ENCODE measurements at places on chromosomes 2 and 18. TPM values are rescaled to one million over a fixed set of nuclear protein-coding genes. Genes with fewer than 3 reads are reported as not detected.

- no peaks in the 10 kb centered on the region for H3K4me1 ChIP-seq
- DNase-seq, result no peak
- H3K36me3 ChIP-seq, result peaks cover 3% of the 10 kb centered on the region
- no peak overlapping the region for H3K4me3 ChIP-seq
Measured at GRCh38 chr2:32712870-32713269, 85.0 kb downstream of the TTC27 start.

Gene ANTXR1
- total RNA-seq, result 70.2 TPM

DNA sequence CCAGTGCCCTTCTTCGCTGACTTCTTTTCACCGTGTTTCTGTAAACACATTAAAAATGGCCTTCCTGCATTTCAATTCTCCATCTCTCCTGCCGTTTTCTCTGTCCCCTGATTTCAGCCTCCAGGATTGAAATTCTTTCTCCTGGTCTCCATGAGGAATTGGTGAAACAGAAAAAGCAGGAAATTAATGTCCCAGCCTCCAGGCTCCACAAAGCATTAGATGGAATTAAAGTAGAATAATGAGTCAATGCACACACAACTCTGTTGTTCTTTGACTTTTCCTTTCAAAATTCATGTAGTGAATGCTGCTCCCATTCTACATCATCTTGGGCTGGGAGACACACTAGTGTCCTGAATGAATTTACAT lies 209.5 kb downstream of the KLHL29 start:
- DNase-seq, result no peak
- no peaks in the 10 kb centered on the region for H3K4me1 ChIP-seq
- no peak overlapping the region for H3K4me3 ChIP-seq
- H3K27me3 ChIP-seq, result no peaks in the 10 kb centered on the region
- H3K27ac ChIP-seq, result no peak overlapping the region

Gene CABLES1
- total RNA-seq, result 35.4 TPM

DNA sequence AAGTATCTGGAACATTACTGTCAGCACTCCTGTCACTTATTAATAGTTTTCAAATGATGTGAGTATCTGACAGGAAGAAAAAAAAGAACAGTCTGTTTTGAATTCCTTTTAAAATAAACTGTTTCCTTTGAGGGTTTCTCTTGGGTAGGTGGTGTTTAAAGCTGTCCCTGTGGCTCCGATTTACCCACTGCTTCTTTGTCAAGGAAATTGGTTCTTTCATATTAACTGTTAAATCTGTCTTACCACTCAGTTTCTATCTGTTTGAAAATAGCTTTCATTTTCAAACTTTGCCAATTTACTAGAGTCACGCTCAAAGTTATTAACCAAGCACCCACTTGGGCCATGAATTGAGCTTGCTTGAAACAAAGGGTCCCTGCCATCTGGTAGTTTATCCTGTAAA lies 614.6 kb upstream of the NXPH2 start:
- no peak for DNase-seq
- no peaks in the 10 kb centered on the region for H3K36me3 ChIP-seq
- H3K4me3 ChIP-seq, result no peak overlapping the region
- H3K27me3 ChIP-seq, result no peaks in the 10 kb centered on the region

GRCh38 chr2:136383167-136383566 lies 265.2 kb upstream of the CXCR4 start:
- H3K27ac ChIP-seq, result no peak overlapping the region
- H3K4me1 ChIP-seq, result peaks cover 15% of the 10 kb centered on the region
- DNase-seq, result no peak
- H3K27me3 ChIP-seq, result no peaks in the 10 kb centered on the region
- no peak overlapping the region for H3K4me3 ChIP-seq
- no peaks in the 10 kb centered on the region for H3K36me3 ChIP-seq

Gene BOK
- total RNA-seq, result 66.5 TPM

- no peak overlapping the region for H3K4me3 ChIP-seq
- H3K4me1 ChIP-seq, result peaks cover 16% of the 10 kb centered on the region
- no peak overlapping the region for H3K27ac ChIP-seq
Measured at GRCh38 chr18:10143596-10143995, 229.8 kb downstream of the VAPA start.

DNA sequence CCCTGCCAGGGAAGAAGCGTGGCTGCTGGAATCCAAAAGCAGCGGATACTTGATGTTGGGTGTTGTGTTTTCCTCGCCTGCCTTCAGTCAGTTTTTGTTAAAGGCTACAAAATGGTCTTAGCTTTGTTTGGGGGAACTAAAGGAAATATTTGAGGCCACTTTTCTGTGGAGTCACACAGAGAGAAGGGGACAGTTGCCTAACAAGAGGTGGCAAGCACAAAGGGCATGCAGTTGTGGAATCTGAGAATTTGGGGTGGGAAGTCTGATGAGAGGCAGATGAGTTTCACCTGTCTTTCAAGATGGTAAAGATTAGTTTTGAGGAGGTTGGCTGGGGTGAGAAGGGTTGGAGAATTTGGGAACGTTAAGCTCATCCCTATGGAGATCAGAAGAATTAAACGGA lies 2.9 kb downstream of the MALT1 start:
- H3K27ac ChIP-seq, result no peak overlapping the region
- H3K27me3 ChIP-seq, result no peaks in the 10 kb centered on the region
- peaks cover 31% of the 10 kb centered on the region for H3K4me1 ChIP-seq
- H3K36me3 ChIP-seq, result no peaks in the 10 kb centered on the region

Gene LYPD6
- total RNA-seq, result 0.64 TPM

GRCh38 chr18:46676182-46676835 lies 19.3 kb upstream of the LOXHD1 start:
- no peak overlapping the region for H3K27ac ChIP-seq
- no peak for DNase-seq
- no peaks in the 10 kb centered on the region for H3K4me1 ChIP-seq
- no peaks in the 10 kb centered on the region for H3K36me3 ChIP-seq
- no peaks in the 10 kb centered on the region for H3K27me3 ChIP-seq

DNA sequence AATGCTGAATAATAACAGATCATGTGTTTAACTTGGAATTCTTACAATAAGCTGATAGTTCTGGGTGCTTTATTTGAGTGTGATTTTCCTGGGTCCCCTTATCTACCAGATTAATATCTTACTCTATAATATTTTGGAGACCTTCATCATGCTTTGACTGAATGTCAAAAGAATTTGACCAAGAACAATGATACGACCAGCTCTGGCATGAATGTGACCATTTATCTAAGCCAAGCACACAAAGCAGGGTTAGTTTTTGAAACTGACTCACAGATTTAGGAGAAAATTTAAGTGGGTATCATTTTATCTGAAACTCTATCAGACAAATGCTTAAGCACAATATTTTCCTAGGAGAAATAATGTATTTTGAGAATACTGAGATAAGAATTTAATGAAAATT lies 677.0 kb downstream of the NYAP2 start:
- H3K4me1 ChIP-seq, result no peaks in the 10 kb centered on the region
- no peaks in the 10 kb centered on the region for H3K36me3 ChIP-seq
- H3K27me3 ChIP-seq, result no peaks in the 10 kb centered on the region
- H3K4me3 ChIP-seq, result no peak overlapping the region
- no peak for DNase-seq

- H3K36me3 ChIP-seq, result no peaks in the 10 kb centered on the region
- H3K27me3 ChIP-seq, result no peaks in the 10 kb centered on the region
- DNase-seq, result no peak
Measured at GRCh38 chr2:153891051-153891450, 19.3 kb downstream of the GALNT13 start.

Gene ATOH8
- 27.1 TPM for total RNA-seq

DNA sequence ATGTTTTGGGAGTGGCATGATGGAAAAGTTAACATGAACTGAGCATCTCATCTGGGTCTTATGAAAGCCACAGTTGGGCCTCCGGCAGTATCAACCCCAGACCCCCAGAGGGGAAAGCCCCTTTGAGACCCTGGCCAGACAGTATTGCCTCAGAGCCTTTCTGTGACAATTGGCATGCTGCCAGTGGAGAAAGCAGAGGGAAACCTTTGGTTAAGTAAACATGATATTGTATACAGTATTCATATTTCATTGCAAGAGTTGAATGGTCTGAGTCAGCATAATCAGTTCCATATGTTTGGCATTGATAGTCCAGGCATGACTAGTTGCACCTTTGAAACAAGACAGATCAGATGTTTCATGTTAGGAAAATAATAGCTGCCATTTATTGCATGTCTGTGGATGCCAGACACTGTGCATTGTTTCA lies 20.0 kb downstream of the MERTK start:
- H3K36me3 ChIP-seq, result no peaks in the 10 kb centered on the region
- no peaks in the 10 kb centered on the region for H3K27me3 ChIP-seq
- no peak overlapping the region for H3K4me3 ChIP-seq
- no peaks in the 10 kb centered on the region for H3K4me1 ChIP-seq

GRCh38 chr2:222805591-222806304 lies 55.1 kb upstream of the ACSL3 start:
- no peaks in the 10 kb centered on the region for H3K27me3 ChIP-seq
- H3K36me3 ChIP-seq, result no peaks in the 10 kb centered on the region
- no peak for DNase-seq
- H3K27ac ChIP-seq, result peak overlapping the region; percentile 15
- H3K4me3 ChIP-seq, result no peak overlapping the region
- H3K4me1 ChIP-seq, result peaks cover 23% of the 10 kb centered on the region

DNA sequence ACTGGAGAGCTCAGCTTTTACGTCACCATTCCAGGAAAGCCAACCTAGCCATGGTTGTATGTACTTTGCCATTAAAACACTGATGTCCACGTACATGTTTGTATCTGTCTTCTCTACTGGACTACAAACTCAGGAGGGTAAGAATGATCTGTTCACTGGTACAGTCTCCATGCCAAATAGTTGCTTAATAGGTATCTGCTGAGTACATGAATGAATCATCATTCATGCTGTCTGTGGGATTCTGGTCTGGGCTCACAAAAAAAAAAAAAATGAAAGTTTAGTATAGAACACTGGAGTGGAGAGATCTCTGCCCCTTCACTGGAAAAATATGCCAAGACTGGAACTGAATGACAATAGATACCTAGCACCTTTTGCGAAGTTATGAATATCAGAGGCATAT lies 102.6 kb upstream of the ITGA4 start:
- no peak overlapping the region for H3K4me3 ChIP-seq
- DNase-seq, result no peak
- H3K27me3 ChIP-seq, result no peaks in the 10 kb centered on the region
- H3K27ac ChIP-seq, result no peak overlapping the region

DNA sequence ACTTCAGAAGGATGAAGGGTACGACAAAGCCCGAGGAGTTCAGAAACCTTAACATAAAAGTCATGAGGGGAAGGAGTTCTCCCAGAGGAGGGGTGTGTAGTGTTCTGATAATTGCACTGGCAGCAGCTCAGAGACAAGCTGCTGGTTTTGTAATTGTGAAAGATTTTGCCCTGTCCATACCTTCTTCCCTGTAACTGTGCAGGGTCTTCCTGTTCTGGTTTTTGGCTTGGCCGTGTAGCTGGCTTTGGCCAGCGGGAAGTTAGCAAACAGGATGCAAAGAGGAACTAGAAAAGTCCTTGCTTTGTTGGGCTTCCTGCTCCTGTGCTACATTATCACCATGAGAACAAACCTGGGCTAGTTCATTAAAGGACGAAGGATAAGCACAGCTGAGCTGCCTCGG lies 160.8 kb downstream of the LPIN1 start:
- H3K36me3 ChIP-seq, result no peaks in the 10 kb centered on the region
- no peaks in the 10 kb centered on the region for H3K27me3 ChIP-seq
- peak overlapping the region; percentile 21 for H3K27ac ChIP-seq
- no peak for DNase-seq
- H3K4me3 ChIP-seq, result no peak overlapping the region

- H3K4me1 ChIP-seq, result no peaks in the 10 kb centered on the region
- H3K4me3 ChIP-seq, result no peak overlapping the region
- no peaks in the 10 kb centered on the region for H3K36me3 ChIP-seq
- H3K27ac ChIP-seq, result no peak overlapping the region
- no peaks in the 10 kb centered on the region for H3K27me3 ChIP-seq
- no peak for DNase-seq
Measured at GRCh38 chr2:64226611-64227010, 82.4 kb upstream of the PELI1 start.

Gene FKBP1B
- total RNA-seq, result 9.6 TPM

Gene RTP5
- 0.10 TPM for total RNA-seq

- DNase-seq, result no peak
- no peak overlapping the region for H3K4me3 ChIP-seq
- H3K27me3 ChIP-seq, result no peaks in the 10 kb centered on the region
- no peaks in the 10 kb centered on the region for H3K4me1 ChIP-seq
- H3K36me3 ChIP-seq, result no peaks in the 10 kb centered on the region
Measured at GRCh38 chr2:52260904-52261303, 1229.0 kb upstream of the NRXN1 start.

GRCh38 chr2:209663656-209664055 lies 108.0 kb upstream of the UNC80 start:
- H3K36me3 ChIP-seq, result no peaks in the 10 kb centered on the region
- H3K4me3 ChIP-seq, result no peak overlapping the region
- no peak for DNase-seq

DNA sequence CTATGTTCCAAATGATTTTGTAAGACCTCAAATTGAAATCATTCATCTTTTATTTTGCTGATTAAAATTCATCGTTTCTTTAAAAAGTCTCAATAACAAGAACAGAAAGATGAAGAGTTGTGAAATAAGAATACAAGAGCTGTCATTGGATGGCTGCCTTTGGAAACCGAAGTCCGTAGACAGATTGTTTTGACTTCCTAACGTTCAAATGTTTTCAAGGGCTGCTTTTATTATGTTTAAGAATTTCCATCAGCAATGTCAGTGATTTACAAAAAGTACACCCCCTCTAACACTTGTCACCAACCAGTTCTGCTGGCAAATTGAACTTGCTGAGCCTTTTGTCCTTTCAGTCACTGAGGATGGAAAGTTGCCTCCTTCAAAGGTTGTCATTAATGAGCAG lies 89.6 kb downstream of the KCNE4 start:
- no peak overlapping the region for H3K4me3 ChIP-seq
- no peaks in the 10 kb centered on the region for H3K27me3 ChIP-seq
- DNase-seq, result no peak
- H3K36me3 ChIP-seq, result no peaks in the 10 kb centered on the region

DNA sequence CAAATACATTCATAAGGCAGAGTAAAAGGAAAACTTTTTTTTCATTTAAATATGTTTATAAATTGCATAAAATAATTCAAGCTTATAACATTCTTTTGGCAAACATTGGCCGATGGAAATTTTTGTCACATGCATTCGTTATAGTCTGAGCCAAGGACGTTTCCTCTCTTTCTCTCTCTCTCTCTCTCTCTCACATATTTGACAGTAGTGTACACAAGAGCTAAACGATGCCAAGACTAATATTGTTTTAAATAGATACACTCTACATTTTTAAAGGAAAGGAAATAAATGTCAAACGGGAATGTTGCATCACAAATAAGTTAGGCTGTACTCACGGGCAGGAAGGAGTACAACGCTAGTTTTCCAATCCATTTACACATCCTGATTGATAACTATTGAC lies 251.1 kb upstream of the SMIM21 start:
- DNase-seq, result peak; percentile 65
- H3K4me1 ChIP-seq, result no peaks in the 10 kb centered on the region
- no peaks in the 10 kb centered on the region for H3K36me3 ChIP-seq
- no peak overlapping the region for H3K4me3 ChIP-seq

Measured in left lung (tissue), 14 donors.